ENCODE measurements at places on chromosomes 12 and 14.

GRCh38 chr14:103273745-103274615, 60.1 kb upstream of the EIF5 start:
- no peak for DNase-seq

DNA sequence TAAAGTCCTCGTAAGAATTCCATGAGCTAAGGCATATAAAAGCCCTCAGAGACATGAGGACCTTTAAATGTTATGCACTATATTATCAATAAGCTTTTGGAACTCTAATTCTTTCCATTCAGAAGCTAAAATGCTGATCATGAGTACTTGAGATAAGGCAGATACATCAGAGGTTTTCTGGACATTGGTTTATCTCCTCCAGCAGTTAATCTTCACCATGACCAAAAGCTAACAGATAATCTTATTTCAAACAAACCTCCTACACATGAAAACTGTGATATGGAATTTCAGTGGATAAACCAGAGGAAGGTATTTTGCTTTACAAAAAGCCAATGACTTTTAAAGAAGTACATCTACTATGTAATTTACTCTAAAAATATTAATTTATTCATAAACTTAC, 97.9 kb upstream of the BBS10 start:
- DNase-seq = no peak

- DNase-seq = no peak
Measured at GRCh38 chr12:19169222-19169621, 39.7 kb downstream of the PLEKHA5 start.

GRCh38 chr14:95948558-95948981, 71.9 kb downstream of the TUNAR start:
- no peak for DNase-seq

- peak; percentile 79 for DNase-seq
Measured at GRCh38 chr14:89040460-89041256, 216.2 kb downstream of the TTC8 start.

- no peak for DNase-seq
Measured at GRCh38 chr12:14156606-14157005, 175.2 kb upstream of the GRIN2B start.

- no peak for DNase-seq
Measured at GRCh38 chr12:2586156-2587038, 208.4 kb upstream of the FKBP4 start.

- no peak for DNase-seq
Measured at GRCh38 chr14:79767251-79767650, 444.1 kb downstream of the DIO2 start.

GRCh38 chr12:52132754-52133161, 53.3 kb downstream of the SMIM41 start:
- DNase-seq = no peak

- DNase-seq = no peak
Measured at GRCh38 chr12:62113366-62114011, 146.7 kb upstream of the USP15 start.

DNA sequence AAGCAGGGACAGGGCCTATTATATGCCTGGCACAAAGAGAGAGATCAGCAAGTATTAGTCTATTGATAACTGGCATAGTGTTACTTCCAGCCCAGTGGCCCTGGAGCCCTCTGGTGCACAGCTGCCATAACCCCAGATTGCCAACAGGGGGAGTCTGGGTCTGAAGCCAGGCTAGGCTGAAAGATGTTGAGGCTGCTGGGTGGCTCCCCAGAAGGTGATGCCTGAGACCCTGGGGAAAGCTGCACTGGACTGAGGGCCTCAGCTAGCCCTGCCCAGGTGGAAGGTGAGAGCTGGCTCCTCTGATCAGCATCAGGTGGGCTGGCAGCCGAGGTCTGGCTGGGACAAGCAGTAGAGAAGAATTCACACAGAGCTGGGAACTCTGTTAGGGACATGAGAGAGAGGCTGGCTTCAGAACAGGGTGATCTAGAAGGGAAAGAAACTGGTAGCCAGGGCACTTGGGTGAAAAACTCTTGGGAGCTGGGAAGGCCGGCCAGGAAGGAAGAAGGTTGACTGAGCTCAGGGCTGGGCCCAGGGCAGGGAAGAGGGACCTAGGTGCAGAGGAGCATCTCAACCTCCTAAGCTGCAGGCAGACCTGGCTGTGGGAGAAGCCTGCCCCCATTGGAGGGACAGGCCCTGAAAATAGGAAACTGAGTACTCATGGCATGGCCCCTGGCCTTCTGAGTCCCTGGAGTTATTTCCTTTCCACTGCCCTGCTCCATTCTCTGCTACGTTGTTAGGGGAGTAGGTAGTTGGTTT, 3.9 kb downstream of the GZMH start:
- DNase-seq = peak; percentile 23

DNA sequence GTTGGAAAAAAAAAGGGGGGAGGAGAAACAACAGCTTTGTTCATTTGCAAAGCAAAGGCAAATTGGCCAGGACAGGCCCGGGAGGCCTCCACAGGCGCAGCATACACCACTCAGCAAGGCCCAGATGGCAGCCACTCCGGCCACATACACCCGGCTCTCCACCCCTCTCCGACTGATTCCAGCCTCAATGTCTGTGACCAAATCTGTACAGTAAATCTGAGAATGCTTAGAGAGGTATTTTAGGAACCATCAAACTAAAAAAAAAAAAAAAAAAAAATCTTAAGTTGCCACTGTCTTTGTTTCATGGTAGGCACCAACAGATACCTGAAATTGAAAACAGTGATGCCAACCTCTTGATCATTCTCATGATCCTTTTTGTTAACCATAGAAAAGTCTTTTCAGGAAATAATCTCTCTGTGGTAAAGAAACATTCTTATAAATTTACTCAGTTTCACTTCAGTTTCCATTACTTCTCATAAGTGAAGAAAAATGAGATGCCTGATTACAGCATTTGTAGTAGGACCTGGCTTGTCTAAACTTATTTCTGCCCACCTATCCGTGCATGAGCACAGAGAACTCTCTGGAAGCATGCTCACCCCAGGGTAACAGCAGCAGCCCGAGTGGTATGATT, 20.2 kb downstream of the VPS37B start:
- no peak for DNase-seq

DNA sequence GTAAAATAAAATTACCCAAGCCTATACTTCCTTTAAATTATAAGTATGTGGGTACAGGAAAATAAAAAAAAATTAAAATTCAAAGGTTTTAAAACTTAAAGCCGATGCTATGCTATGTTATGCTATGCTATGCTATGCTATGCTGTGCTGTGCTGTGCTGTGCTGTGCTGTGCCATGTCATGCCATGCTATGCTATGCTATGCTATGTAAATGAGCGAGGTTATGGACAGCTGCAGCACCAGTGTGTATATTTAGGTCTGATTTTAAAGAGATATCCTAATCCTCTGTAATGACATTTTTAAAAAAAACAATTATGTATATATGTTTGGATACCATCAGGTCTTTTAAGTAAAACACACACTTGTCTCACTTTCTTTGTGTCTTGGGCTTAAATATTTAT, 1822.0 kb upstream of the SEL1L start:
- DNase-seq = no peak

DNA sequence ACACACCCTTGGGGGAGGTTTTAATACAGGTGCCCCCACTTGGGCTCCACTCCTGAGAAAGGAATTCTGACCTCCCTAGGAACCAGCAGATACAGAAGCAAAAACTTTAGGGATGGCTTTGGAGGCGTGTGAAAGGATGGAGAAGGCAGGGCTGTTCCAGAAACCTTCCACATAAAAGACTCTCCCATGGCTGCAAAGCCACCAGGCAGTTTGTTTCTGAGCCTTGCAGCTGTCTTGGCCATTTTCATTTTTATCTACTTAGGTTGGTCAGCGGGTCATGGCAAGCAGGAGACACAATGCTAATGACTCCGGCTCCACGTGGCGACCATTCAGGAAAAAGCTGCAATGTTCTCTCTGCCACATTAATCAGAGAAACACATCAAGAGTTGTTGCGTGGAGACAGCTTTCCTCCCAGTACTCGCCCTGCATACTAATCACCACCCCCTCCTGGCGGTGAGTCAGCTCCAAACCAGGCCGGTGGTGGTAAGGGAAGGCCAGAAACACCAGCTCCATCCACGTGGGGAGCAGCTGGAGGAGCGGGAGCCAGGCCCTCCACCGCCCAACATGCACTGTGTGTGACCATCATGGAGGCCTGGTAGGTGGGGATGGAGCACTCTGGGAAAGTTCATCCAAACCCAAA, 30.9 kb upstream of the IRF2BPL start:
- DNase-seq = no peak

DNA sequence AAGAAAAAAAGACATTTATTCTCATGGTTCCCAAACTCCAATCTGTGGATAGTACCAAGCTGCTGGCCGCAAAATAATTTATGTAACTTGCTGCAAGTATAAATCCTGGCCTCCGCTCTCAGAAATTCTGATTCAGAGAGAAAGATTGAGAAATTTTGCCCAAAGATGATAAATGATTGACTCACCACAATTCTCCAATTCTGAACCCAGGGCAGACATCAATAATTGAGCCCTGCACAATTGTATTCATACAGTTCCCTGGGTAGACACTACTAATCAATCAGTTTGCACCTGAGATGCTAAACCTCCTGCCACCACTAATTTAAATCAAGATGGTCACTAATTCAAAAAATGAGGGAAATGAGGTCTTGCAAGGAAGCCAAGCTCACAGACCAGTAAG, 38.2 kb downstream of the TRPV4 start:
- no peak for DNase-seq

DNA sequence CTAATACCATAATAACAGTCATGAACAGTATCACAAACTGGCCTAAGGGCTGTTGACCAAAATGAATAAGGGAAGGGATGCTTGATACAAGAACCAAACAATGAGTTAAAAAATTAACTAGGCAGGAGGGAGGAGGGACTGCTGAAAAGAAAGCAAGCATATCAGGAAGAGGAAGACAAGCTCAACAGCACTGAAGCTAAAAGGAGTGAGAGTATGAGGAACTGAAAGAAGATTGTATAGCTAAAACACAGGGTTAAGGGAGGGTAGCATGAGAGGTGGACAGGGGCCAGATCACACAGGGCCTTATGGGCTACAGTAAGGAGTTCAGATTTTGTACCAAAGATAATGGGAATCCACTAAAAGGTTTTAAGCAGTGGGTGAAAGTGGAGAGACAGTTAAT, 34.1 kb downstream of the ITGA7 start:
- no peak for DNase-seq

GRCh38 chr14:76352639-76353281, 23.2 kb upstream of the ESRRB start:
- DNase-seq = no peak

- DNase-seq = no peak
Measured at GRCh38 chr12:64120568-64120967, 101.5 kb downstream of the KICS2 start.

DNA sequence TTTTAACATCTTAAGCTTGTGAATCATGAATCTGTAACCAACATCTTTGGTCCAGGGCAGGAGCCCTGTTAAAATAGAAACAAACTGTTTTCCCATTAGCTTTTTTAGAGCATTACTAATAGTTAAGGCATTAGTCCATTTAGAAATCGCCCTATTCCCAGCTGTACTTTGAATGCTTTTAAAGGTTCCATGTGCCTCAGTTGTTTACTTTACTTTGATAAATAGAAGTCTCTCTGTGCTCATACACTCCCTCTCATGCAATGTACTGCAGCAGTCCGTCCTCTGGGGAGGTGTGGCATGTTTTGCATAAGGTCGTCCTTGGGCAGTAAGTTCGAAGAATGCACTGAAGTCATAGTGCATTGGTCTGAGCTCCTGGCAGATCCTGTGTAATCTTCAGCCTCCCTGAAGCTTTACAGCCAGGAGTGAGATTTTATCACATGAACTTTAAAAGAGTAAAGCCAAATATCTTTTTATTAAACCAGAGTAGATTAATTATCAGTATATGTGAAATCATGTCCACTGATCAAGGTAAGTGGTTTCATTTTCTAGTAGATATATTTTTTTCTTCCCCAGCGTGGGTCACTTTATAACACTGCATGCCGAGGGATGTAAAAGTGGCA, 134.7 kb downstream of the FGD4 start:
- DNase-seq = no peak

DNA sequence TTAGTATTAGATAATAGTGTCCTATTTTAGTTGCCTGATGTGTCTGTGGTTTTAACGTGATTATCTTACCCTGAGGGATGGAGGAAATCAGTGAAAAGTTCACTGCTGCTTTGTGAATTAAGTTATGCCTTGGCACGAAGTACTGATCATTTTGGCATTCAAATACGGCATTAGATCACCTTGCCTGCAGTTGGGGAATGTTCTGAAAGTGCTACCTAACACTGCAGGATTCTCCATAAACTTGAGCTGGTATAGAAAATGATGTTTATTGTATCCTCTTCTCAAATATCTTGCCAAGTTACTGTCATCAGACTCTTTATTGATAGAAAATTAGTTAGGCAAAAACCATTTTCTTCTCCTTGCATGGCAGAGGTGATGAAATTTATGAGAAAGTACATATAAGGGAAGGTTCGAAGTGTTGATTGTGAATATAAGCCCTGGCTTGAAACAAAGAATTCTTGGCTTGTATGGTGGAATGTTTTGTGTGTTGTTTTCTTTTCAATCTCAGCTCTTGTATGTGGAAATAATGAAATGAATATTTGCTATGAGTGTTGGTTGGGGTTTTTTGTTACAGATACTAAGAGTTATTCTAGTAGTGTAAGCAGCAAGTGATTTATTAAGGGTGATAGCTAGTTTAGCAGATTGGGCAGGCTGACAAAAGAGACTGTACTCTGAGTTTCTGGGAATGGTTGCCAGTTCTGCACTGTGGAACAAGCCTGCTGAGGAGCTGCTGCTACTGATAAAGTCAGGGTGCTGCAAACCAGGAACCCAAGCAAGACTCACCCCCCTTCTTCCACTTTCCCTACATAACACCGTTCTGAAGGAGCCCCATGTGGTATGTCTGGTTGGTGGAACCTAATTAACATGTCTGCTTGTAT, 448.3 kb downstream of the PCNX1 start:
- DNase-seq = no peak

- no peak for DNase-seq
Measured at GRCh38 chr12:58364389-58365086, 423.2 kb downstream of the ATP23 start.

GRCh38 chr14:63273129-63273528, 45.6 kb downstream of the GPHB5 start:
- no peak for DNase-seq

DNA sequence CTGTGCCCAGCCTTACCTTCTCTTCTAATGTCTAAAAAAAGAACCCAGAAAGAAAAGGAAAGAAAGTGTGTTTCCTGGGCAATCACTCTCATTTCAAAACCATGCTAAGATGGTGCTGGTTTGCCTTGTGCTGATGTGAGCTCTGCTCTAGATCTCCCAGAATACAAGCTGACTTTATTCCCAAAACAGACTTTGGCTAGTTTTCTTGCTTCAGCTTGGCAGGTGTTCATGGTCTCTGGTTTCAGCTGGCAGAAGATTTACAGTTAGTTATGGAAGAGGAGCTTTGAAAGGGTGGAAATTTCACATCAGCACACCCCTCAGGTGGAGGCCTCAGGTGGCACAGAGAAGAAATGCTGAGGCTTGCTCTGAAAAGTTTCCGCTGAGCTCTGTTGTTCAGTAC, 34.4 kb downstream of the PPP1R36 start:
- DNase-seq = no peak

DNA sequence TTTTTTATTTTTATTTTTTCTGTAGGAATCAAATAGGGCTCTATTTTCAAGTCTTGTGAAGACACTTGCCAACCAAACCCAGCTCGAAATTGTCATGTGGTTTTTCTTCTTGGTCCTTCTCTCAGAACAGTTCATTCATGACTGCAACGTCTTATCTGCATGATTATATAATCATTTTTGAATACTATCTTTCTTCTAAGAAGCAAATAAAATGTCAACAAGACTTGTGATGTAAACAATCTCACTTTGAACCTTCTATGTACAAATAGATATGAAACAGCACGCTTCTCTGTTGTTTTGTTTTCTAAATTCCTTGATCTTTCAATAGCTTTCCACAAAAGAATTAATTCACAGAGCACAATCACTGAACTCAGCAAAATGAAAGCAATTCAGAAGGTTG, 320.7 kb downstream of the SOX5 start:
- no peak for DNase-seq
